SW 1271 (cell line): ENCODE measurements at places on chromosomes 3 and 15.

DNA sequence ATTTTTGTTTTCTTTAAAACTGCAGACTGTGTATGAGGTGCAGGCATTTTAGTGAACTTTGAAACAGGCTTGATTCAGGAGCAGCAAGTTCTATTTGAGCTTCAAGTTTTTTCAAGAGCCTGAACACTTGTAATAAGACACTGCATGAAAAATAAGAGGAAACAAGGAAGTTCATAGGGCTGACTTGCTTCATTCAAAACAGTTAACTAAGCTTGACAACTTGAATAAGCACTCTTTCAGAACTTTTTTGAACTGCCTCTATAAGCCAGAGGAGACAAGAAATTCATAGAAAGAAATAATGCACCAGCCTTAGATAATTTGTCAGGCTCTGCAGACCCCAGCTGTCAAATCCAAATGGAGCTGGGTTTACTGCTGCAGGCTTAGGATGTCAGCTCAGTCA lies 130.2 kb downstream of the SSR3 start:
- DNase-seq = no peak

GRCh38 chr3:194953291-194953690 lies 267.6 kb downstream of the FAM43A start:
- DNase-seq = no peak

GRCh38 chr3:5006755-5007202 lies 27.5 kb downstream of the BHLHE40 start:
- DNase-seq = no peak

GRCh38 chr3:48077815-48078214 lies 61.6 kb upstream of the MAP4 start:
- no peak for DNase-seq

- DNase-seq = no peak
These were observed 60.5 kb upstream of the MME start for GRCh38 chr3:155019575-155019974.

DNA sequence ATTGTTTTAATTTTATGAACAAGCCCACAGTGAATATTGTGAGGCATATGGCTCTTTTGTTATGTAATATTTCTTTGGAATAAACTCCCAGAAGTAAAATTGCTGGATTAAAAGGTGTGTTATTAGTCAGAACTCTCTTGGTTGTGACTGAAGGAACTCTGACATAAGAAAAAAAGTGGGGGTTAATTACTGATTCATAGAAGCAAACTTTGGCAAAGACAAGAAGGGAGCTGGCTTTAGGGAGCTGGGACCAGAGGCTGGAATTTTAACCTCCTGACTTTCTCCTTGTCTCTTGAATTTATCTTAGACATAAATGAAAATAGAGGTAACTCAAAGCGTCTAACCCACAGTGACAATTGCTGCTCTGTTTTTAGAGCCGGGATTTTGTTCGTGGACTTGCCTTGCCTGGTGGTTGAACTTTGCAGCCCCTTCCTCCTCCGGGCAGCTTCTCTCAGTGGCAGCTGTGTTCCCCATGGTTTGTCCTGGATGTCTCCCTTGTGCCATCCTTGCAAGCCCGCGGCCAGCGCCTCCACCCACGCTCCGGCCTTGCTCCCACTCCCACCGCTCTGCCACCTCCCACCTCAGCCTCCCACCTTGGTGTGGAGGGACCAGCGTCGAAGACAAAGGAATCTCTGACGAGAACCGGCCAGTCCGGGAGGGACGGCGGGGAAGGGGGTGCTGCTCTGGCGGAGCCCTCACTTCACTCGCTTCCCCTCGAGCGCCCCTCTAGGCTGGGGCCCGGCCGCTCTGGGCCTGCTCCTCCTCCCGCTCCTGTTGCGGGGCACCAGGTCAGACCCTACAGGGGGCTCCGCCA lies 28.0 kb downstream of the ARHGAP31 start:
- DNase-seq = no peak

DNA sequence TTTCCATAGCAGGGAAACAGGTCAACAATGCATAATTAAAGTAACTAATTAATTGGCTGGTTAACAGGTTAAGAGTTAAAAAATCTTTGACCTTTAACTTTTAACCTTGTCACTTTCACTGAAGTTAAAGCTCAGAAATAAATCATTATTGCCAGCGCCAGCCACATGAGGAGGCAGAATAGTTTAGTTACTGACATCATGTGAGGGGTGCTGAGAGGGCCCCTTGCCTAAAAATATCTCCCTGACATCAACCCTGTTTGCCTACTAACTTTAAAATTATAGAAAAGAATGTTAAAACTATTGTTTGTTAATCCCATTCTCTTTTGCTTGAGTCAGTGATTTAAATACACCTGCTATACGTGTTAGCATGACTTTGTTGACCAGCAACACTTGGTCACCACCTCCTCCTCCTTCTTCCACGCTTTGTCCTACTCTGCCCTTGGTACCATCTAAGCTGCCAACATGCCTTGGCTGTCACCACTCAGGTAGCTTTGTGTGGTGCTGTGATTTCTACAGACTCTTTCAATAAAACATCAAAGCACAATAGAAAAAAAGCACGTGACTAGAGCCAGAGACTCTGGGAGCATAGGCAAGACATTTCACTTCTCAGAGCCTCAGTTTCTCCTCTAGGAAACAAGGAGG lies 2.7 kb downstream of the FBXO40 start:
- no peak for DNase-seq

DNA sequence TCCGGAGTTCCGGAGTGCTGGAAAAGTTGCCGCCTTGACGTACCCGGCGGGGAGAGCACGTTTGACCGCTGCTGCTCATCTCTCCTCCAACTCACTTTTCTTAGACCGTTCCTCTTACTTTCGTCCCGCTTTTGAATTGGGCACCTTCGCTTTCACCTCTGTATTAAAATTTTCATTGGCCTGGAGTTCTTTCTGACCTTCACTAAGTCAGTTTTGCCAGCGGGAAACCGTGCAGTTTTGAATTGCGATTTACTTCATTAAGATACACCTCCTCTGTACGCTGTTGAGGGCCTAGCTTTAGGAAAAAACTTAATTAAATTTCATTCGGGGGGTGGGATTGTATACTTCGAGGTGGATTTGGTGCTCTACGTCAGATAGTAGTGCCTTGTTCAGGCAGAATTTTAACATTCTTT lies 1.3 kb downstream of the GMPS start:
- no peak for DNase-seq
